ENCODE measurements at places on chromosomes 12 and 14. TPM values are rescaled to one million over a fixed set of nuclear protein-coding genes. Genes with fewer than 3 reads are reported as not detected.
A peak's percentile ranks its signal among the peaks of the same experiment; 100 is the strongest.

The CLIP1 gene
- total RNA-seq: 60.8 TPM

- DNase-seq: peak; percentile 74
Observed at GRCh38 chr12:3129301-3130056, 52.3 kb downstream of the TSPAN9 start.

DNA sequence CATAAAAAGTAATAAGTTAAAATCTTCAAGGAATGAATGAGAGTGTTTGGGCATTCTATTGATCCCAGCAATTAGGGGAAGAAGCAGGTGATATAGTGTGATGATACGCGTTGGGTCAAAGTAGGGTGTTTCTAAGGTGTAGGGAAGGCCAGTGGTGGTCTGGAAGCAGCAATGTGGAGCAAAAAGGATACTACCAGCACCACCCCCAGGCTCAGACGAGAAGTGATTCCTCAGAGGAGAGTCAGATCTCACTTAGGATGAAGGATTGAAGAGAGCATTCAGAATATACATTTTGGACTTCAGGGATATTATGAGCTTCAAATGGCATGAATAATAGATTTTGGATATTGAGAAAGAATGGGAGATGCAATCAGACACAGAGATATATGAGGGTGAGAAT is 497.6 kb downstream of the RMST start:
- no peak for DNase-seq

DNA sequence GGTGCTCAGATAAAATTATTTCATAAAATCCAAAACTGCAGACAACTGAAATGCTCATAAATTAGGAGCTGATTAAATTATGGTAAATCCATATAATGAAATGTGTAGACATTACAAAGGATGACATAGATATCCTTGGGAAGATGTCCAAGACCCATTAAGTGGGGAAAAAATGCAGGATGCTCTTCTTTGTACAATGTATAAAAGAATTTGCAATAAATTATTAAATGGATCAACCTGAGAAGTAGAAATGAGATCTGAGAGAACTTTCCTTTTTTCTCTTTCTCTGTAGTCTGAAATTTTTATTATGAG is 336.4 kb upstream of the E2F7 start:
- DNase-seq: no peak

DNA sequence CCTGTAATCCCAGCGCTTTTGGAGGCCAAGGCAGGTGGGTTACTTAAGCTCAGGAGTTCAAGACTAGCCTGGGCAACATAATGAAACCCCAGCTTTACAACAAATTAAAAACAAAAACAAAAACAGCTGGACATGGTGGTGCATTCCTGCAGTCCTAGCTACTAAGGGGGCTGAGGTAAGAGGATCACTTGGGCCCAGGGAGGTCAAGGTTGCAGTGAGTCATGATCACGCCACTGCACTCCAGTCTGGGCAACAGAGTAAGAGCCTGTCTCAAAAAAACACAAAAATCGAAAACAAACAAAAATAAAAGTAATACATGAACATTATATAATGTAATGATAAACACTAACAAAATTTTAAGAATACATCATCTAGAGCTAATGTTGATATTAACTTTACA is 46.2 kb upstream of the GRIP1 start:
- DNase-seq: no peak

DNA sequence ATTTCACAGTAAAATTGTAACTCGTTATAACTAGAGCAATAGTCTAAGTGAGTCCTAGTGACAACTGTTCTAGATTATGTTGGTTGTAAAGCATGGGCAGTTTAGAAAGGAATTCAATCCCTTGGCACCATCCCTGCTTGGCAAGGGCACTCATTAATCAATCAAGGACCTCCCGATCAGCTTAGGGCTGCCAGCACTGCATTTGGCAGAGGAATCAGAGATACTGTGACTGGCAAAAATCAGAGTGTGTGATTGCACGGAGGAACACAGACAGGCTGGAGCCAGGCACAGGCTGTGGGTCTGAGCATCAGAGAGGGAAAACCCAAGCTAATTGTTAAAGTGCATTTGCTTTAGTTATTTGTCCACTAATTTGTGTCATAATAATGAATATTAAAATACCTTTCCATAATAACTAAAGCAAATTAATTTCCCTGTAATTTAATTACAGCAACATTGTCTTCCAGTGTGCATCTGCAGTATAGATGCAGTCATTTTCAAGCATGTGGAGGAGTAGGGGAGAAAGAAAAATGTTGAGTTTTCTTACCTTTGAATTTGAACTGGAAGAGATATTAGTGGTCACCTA is 3.2 kb upstream of the EGLN3 start:
- DNase-seq: no peak

- DNase-seq: no peak
Observed at GRCh38 chr12:76804435-76804976, 40.6 kb downstream of the ZDHHC17 start.

The C3AR1 gene
- total RNA-seq: 0.73 TPM

DNA sequence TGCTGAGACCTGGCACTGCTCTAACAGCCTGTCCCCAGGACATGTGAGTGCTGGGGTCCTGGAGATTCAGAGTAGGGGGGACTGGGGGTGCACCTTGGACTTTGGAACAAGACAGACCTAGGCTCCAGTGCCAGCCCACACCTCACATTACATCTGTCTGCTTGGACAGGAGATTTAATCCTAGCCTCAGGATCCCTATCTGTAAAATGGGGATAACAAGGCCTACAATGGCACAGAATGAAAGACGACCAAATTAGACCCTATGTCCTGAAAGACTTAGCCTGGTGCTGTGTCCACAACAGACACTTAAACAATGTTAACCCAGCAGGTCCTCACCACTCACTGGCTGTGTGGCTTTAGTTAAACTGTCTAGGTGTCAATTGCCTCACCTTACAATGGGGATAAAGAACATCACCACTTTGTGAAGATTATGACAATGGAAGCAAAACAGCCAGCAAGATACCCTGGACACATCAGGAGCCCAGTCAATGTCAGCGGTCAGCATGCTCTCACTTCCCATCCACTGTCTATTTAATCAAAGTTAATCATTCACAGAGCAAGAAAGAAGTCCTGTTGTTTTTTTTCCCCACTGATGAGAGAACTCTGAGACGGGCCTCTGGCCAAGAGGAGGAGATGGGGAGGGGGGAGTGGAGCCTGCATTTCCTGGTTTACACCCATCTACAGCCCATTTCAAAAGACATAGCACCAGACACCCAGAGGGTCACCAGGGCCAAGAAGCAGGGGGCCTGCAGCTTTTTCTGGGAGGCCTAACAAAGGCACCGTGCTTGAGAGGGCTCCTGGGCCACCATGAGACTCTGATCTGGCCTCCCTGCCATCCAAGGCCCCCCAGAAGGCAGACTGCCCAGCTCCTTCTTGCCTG is 40.6 kb downstream of the ACTN1 start:
- no peak for DNase-seq

The CLEC2A gene
- total RNA-seq: not detected

- no peak for DNase-seq
Observed at GRCh38 chr12:7354529-7354928, 50.7 kb downstream of the ACSM4 start.

- DNase-seq: no peak
Observed at GRCh38 chr12:27751386-27752047, 28.5 kb upstream of the KLHL42 start.

The IL26 gene
- total RNA-seq: 7.7 TPM

The RAD51B gene
- 29.3 TPM for total RNA-seq

Data from activated CD4-positive, alpha-beta T cell treated with anti-CD3 and anti-CD28 coated beads, Interleukin-2, amount 10 ng/mL, durations not matched to agents 24 days and 14 days (primary cell).